ENCODE measurements at places on chromosomes 2 and 18. TPM values are rescaled to one million over a fixed set of nuclear protein-coding genes. Genes with fewer than 3 reads are reported as not detected.

The PAX8 gene
- 7.5 TPM for total RNA-seq

The CMPK2 gene
- 0.53 TPM for total RNA-seq

The FAM161A gene
- 9.8 TPM for total RNA-seq

The ARHGAP15 gene
- not detected for total RNA-seq

The TNFRSF11A gene
- total RNA-seq: 0.16 TPM

The PTMA gene
- total RNA-seq: 669 TPM

The CTLA4 gene
- total RNA-seq: not detected

The RAX gene
- total RNA-seq: not detected

The RGPD8 gene
- total RNA-seq: 23.1 TPM

The LTBP1 gene
- total RNA-seq: 64.9 TPM

The OR6B2 gene
- total RNA-seq: not detected

The DYNAP gene
- not detected for total RNA-seq

The TBC1D8 gene
- 29.5 TPM for total RNA-seq

The NOSTRIN gene
- 9.6 TPM for total RNA-seq

The RAB12 gene
- total RNA-seq: 37.8 TPM

The C1QL2 gene
- total RNA-seq: not detected

The RAB10 gene
- 203 TPM for total RNA-seq

The TEX44 gene
- not detected for total RNA-seq

The STAT4 gene
- total RNA-seq: 0.48 TPM

The HRH4 gene
- not detected for total RNA-seq

The POTEC gene
- not detected for total RNA-seq

The RHBDD1 gene
- 14.3 TPM for total RNA-seq

The KIAA2012 gene
- total RNA-seq: 0.37 TPM

All from Caco-2 (cell line).